ENCODE measurements at places on chromosomes 7 and 10.

GRCh38 chr7:90180011-90180585 is 25.8 kb downstream of the STEAP1 start:
- DNase-seq = no peak

GRCh38 chr7:94216944-94217461 is 177.7 kb upstream of the COL1A2 start:
- DNase-seq = no peak

DNA sequence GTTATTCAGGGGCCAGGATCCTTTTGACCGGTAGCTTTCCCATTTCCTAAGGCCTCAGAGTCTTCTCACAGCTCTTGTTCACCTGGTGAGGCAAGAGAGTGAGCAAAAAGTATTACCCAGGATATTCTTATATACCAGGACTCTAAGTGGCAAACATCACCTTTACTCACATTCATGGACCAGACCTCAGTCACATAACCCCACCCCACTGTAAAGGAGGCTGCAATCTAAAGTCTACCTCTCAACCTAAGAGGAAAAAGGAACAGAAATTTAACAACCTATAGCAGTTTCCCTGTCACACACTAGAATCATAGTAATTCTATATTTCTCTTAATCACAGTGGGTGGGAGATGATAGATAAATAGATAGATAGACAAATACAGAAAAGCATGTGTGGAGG is 176.0 kb upstream of the PTPRZ1 start:
- no peak for DNase-seq

DNA sequence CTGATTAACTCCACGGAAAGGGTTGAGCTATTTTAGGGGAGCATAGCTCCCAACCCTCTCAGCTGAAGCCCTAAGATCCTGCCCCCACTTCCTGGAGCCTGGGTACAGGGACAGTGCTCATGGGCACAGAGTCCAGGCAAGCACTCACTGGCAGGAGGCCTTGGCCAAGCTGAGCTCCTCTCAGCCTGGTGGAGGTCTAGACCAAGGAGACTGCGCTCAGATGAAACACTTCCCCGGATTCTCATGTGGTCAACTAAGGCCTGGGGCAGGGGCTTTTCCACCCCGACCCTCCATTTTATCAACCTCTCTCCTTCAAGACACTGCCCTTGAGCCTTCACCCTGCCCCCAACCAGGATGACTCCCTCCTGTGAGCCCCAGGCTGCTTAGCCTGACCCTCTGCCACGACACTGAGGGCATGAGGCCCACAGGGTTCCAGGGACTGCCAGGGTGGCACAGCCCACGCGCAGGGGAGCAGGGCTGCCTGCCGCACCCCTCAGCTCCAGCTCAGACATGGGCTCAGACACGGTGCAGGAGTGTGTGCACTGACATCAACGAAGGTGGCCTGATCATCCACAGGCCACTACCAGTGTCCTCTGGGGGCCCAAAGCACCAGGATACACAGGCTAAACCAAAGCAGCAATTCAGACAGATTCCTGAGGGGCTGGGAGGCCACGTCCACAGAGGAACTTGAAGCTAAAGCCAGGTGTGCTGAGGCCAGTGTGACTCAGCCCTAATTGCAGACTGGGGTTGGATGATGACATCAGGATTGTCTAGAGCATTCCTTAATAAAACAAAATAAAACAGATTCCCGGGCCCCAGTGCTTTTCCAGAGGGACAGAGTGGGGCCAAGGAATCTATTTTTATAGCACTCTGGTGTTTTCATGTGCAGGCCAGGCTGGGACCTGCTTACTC is 18.8 kb downstream of the CHAT start:
- no peak for DNase-seq

- no peak for DNase-seq
Observed at GRCh38 chr7:17689361-17689902, 250.9 kb downstream of the SNX13 start.

DNA sequence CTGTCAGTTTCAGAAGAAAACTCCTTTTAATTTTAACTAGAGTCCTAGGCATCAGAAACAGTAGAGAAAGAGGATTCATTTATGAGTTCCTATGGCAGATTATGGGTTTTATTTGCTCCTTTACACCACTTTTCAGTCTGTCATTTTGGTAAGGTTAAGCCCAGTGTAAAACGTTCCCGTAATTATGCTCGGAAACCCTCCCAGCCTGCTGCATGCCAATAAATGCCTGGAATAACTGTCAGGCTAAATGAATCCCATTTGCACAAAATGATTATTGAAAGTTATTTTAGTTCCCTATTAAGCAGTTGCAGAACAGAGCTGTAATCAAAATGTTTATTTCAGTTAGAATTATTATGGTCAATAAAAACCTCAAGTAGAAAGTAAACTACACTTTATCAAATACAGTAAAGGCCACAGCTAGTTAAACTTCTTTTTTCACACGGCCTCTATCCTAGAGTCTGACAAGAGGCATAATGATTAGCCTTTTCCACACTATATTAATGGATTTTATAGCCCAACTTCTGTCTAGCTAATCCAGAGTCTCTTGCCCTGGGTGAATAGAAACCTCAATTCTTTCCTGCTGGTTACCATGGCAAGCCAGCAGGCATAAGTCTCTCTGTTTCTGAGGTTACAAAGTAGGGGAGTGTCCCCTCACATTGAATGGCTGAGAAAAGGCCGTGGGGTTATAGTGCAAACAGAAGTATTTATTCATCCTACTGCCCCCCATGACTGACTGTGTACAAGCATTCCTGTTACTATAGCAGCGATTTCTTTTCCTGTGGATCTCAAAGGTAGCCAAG is 80.8 kb upstream of the NPVF start:
- DNase-seq = no peak

GRCh38 chr10:3750854-3751253 is 34.2 kb downstream of the KLF6 start:
- DNase-seq = no peak

- DNase-seq = no peak
Observed at GRCh38 chr10:112744181-112745096, 205.6 kb upstream of the TCF7L2 start.

- DNase-seq = no peak
Observed at GRCh38 chr7:51236470-51237132, 80.0 kb downstream of the COBL start.

DNA sequence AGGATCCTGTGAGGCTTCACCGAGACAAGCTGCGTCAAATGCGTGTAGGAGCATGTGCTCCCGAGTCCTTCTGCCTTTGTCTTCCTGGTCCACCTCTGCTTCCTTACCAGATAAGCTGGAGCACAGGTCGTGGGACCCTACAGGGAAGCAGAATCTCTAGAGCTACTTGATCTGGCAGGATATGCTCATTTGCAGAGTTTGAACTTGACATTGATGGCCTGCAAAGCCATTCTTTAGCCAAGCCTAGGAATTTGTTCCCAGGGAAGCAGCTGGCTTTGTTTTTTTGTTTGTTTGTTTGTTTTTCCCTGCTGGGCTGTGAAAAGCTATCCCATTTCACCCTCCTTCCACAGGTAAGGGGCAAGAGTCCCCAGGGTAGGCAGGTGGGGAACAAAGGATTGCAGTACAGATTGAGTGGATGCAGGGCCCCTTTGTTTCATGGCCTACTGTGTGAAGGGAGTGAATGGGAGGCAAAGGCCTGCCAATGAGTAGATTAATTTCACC is 200.0 kb upstream of the BMPER start:
- DNase-seq = no peak

- DNase-seq = no peak
Observed at GRCh38 chr7:73618538-73618937, 5.8 kb downstream of the MLXIPL start.

- no peak for DNase-seq
Observed at GRCh38 chr10:30943451-30943850, 88.2 kb downstream of the ZNF438 start.

DNA sequence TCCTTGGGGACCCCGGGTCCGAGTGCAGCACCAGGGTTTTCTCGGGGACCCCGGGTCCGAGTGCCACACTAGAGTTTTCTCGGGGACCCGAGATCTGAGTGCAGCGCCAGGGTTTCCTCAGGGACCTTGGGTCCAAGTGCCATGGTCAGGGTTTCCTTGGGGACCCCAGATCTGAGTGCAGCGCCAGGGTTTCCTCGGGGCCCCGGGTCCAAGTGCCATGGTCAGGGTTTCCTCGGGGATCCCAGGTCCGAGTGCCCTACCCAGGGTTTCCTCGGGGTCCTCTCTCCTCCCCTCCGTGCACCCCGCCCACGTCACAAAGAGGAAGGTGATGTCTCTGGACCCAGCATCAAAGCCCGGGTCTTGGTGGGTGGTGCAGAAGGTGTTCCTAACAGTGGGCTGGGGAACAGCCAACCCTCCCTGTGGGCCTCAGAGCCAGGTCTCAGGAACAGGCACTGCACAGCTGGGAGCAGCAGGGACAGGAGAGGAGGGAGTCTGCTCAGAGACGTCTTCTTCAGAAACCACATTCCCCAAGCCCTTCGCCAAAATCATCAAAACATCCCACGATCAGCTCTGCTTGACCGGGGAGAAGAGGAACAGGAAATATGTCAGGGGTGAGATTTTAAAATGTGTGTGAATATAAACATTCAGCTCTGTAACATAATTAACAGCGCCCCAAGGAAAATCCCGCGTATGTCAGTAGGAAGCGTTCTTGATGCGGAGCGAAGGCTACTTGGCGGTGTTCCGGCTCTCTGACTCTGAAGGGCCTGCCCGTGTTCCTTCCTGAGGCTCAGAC is 540.7 kb downstream of the DNAJB6 start:
- DNase-seq = no peak

GRCh38 chr10:71270301-71271220 is 48.5 kb upstream of the SLC29A3 start:
- DNase-seq = no peak

GRCh38 chr10:104472957-104473745 is 119.5 kb downstream of the CFAP58 start:
- no peak for DNase-seq

DNA sequence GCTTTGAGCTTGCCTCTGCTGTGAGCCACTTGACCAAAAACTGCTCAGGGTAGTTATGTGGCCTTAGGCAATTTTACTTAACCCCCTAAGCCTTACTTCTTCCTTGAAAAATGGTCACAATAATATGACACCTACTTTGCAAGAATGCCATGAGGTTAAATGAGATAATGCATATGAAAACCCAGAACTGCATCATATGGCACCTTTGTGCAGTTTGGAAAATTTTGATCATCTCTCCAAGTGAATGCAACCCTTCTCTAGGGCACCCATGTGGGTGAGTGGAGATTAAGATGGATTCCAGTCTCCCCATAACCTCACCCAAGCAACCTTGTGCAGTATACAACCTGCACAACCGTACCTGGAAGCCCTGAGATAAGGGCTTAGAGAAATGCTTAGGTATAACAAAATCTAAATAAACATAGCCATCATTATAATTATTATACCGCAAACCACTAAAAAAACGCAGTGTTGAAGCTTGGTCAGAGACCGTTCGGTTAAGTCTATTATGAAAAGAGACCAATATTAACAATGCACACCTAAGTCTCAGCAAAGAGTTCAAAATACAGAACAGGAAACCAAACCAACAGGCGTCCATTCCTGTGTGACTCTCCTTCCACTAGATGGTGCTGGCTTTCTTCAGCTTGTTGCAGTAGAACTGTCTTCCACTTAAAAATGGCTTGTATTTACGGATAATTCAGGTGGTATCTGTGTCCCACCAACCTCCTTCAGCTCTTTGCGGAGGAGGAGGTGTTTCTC is 21.0 kb upstream of the ASB15 start:
- no peak for DNase-seq

GRCh38 chr7:5615190-5616070 is 166.0 kb downstream of the RNF216 start:
- DNase-seq = no peak

DNA sequence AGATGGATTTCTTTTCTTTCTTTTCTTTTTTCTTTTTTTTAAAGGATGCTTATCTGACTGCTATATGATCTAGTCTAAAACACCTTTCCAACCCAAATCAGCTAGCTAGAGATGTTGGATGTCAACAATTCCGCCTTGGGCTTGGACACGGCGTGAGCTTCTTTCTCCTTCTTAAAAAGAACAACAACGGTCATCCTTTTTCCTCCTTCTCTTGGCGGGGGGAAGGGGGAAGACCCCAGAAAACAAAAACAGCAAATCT is 1.0 kb downstream of the BEND7 start:
- DNase-seq = no peak

- DNase-seq = no peak
Observed at GRCh38 chr7:135672560-135673359, 10.4 kb downstream of the STMP1 start.

DNA sequence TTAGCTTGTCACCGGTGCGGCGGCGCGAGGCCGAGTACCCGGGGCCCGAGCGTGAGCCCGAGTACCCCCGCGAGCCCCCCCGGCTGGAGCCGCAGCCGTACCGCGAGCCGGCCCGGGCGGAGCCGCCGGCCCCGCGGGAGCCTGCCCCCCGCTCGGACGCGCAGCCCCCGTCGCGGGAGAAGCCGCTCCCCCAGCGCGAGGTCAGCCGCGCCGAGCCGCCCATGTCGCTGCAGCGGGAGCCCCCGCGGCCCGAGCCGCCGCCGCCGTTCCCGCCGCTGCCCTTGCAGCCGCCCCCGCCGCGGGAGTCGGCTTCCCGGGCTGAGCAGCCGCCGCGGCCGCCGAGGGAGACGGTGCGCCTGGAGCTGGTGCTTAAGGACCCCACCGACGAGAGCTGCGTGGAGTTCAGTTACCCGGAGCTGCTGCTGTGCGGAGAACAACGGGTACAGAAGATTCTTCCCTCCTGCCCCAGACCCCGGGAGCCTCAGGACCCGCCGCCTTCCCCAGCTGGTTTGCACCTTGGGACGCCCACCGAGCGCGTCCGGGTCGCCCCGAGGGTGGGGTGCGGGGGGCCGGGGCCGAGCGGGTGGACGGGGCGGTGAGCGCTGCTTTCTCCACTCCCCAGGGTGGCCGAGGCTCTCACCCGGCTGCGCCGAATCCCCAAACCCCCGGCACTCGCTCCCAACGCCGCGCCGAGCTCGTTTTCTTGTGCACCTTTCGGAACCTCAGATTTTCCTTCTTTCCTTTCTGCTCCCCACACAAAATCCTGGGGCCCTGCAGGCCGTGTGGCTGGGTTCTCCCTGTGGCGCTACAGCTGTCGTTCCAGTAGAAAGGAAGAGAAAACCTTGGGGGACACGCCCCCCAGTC is 708 bp downstream of the UBN2 start:
- DNase-seq = no peak

DNA sequence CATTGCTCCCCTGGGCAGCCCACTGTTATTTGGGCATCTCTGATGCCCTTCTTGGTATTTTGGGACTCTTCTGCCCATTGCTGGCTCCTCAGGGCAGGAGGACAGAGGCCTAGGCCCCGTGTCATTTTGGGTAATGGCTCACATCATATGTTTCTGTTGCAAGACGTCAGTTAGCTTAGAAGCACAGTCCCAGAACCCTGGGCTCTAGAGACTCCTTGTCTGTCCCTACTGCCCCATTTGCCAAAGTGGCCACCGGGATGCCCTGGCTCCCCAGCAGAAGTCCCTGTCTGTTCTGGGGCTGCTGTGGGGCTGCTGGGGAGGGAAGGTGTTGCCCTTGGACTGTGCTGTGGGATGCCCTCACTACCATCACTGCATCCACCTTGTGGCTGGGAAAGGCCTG is 48.8 kb downstream of the ADCYAP1R1 start:
- DNase-seq = no peak

GRCh38 chr10:52688899-52689298 is 83.7 kb downstream of the MBL2 start:
- DNase-seq = no peak
